AG08395 (cell line): ENCODE measurements at places on chromosomes 4 and X.

GRCh38 chr4:111221371-111221770, 598.5 kb upstream of the PITX2 start:
- DNase-seq, result no peak

DNA sequence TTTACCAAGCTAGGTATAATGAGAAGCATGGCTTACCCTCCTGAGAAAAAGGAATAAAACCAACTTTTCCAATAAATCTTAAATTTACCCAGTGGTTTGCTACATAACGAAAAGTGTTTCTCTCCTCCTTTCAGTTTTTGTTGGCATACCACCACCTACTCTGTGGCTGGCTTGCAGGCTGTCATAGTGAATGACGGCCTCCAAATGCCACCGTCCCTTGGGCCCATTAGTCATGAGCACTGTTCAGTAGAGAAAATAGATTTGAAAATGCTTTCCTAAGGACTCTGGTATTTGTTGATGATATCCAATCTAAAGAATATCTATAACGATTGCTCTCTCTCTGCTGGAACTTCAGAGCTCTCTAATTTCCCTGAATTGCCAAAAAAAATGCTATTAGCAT, 488.3 kb downstream of the MAGEE1 start:
- DNase-seq, result no peak

DNA sequence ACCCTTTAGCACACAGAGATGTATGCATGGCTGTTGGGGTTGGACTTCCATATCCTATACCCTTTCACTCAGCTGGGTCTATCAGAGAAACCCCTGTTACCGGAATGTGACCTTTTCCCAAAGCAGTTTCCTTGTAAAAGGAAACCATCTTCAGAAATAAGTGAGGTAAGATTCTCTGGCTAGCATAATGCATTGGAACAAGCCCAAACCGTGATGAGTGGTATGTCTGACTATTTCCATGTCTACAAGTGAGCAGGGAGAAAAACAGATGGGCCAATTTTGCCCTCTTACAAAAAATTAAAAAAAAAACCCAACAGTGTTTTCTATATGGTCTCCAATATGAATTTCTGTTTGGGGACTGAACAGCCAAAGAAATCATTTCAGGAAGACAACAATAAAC, 283.9 kb downstream of the SMARCA1 start:
- DNase-seq, result peak; percentile 31

- no peak for DNase-seq
These were observed 17.6 kb upstream of the LCORL start for GRCh38 chr4:18039113-18039512.

DNA sequence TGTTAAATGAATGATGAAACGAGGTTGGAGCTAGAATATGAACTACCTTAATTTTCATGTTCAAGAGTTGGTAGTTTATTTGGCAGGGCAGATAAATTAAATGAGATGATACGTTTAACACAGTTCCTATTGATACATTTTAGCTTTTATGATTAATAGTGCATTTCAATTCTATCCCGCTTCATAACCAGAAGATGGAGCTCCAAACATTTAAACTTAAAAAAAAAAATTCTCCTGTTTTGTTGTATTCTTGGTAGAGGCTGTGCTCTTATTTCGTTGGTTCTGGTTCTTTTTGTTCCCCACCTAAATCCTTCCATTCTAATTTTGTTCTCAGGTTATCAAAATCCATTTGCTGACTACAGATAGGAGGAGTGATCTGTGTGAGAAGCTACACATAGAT, 71.8 kb upstream of the PTPN13 start:
- DNase-seq, result peak; percentile 6

GRCh38 chr4:145130788-145131399, 32.8 kb downstream of the ABCE1 start:
- peak; percentile 86 for DNase-seq

DNA sequence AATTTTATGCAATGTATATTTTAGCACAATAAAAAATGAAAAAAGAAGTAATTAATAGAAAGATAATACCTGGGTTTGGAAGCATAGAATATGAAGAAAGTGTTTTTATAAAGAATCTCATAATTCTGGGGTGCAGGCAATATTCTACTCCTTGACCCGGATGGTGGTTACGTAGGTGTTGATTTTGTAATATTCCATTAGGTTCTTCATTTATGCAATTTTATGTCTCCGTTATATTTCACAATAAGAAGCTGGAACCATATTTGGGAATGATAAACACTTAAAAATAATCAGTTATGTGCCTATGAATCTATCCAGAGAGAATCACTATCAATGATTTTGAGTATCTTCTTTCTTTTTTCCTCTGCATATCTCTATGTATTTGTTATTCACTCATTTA, 38.5 kb downstream of the CHRNA9 start:
- DNase-seq, result no peak

- no peak for DNase-seq
These were observed 9.2 kb upstream of the BMP3 start for GRCh38 chr4:81021142-81021944.

- DNase-seq, result no peak
These were observed 66.3 kb upstream of the C1QTNF7 start for GRCh38 chr4:15361529-15361928.

- no peak for DNase-seq
These were observed 524 bp upstream of the EXOSC9 start for GRCh38 chr4:121800638-121800960.

DNA sequence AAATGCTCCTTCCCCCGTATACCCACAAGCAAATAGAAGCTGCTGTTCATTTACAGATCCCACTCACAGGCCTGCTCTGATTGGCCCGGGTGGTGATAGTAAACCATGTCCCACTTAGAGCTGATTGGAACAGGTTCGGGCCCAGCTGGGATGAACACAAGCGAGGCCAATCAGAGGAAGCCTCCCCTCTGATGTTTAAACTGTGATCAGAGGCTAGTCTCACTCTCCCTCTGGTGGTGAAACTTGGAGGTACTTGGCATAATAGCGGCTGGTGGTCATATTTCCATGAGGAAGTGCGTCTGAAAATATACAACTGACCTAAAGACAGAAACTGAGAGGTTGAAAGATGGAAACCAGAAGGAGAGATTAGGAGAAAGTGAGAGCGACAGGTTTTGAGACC, 51.5 kb upstream of the TRPC3 start:
- DNase-seq, result peak; percentile 43

- no peak for DNase-seq
These were observed 130.6 kb downstream of the SLC7A11 start for GRCh38 chr4:138111462-138112000.

DNA sequence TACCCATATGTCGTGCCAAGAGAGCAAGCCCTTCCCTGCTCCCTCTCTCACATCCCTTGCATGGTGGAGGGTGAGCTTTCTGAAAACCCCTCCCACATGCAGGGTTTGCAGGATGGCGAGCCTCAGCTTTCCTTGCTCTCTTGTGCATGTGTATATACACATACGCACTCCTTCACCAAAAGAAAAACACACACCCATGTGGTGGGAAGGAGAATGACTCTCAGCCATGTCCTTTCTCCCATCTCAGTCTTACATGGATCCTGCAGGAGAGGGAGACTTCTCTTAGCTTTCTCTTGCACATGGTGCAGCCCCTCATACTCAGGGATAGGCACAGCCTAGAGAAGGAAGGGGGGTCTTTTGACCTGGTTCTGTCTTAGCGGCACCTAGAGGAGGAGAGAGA, 81.1 kb downstream of the CLCN5 start:
- DNase-seq, result no peak

- no peak for DNase-seq
These were observed 15.2 kb downstream of the EFNB1 start for GRCh38 chrX:68843992-68844391.

- DNase-seq, result no peak
These were observed 227.7 kb downstream of the C4orf33 start for GRCh38 chr4:129323658-129324057.

DNA sequence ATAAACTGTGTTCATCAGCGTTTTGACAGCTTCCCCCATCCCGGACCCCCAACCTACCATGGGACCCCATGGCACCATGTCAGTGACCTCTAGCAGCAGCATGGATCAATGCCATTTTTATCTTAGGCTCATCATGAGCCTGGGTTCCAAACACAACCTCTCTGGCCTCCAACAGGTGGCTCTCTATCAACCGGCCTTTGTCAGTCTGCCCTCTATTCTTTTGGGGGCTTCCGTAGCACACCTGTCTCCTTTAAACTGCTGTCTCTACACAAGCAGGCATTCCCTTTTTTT, 721 bp upstream of the TMEM150C start:
- no peak for DNase-seq

GRCh38 chrX:48715876-48716502, 19.5 kb downstream of the SUV39H1 start:
- DNase-seq, result no peak

DNA sequence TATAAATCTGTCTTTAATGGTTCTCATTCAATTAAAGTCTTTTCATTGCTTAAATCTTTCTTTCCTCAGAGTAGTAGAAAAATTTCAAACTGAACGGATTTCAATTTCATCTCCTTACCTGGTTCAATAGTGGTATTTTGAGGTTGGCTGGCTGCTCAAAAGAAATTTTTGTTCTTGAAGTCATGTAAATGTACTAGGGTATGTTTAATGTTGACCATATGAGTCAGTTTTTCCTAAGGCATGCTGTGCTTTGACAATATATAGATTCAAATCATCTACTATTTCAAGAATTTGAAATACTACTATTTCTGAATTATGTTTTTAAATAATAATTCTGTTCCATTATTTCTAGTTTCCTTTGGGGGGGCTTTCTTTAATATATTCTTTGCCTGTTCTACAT, 105.5 kb downstream of the PACRGL start:
- DNase-seq, result no peak

DNA sequence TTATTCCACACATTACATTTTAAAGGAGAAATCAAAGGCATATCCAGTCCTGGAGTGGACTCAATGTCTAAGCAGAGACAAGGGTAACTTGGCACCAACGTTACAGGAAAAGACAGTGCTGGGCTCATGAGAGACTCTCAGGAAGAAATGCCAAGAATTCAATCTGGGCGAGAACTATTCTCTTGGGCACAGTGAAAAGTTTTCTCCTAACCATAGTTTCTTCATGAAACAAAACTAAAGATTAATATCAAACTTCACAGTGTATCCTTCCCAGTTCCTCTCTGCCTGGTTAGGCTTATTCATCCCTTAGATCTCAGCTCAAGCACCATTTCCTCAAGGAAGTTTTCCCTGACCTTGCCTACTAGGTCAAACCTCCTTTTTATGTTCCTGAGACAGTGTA, 109.4 kb upstream of the TLL1 start:
- DNase-seq, result no peak

DNA sequence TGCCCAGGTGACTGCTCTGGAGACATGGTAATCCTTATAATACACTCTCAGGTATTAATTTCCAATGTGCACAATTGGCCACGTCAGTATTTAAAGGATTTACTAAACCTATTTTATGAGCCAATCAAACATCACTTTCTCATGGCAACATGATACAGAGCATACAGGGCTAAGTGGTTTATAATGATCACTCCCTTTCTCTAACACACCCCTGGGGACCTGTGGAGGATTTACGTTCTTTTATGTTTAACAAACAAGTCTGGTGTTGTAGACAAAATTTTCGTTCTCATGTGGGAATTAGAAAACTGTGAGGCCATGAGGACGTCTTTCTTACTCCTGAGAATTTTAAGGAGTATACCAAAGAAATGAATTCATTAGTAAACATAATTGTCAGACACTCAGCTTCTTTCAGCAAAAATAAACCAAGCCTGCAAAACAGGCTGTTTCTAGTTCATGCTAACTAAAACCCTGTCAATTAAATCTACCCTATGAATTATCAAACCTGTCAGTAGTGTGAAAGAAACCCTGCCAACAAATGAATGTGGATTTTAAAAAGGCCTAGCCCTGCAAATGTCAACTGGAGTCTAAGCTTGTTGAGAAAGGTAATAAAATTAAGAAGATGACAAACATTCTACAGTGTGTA, 155.8 kb downstream of the PDGFC start:
- DNase-seq, result no peak

GRCh38 chrX:71910986-71911730, 513 bp downstream of the NHSL2 start:
- DNase-seq, result no peak

GRCh38 chr4:124555959-124556358, 156.6 kb downstream of the ANKRD50 start:
- no peak for DNase-seq

DNA sequence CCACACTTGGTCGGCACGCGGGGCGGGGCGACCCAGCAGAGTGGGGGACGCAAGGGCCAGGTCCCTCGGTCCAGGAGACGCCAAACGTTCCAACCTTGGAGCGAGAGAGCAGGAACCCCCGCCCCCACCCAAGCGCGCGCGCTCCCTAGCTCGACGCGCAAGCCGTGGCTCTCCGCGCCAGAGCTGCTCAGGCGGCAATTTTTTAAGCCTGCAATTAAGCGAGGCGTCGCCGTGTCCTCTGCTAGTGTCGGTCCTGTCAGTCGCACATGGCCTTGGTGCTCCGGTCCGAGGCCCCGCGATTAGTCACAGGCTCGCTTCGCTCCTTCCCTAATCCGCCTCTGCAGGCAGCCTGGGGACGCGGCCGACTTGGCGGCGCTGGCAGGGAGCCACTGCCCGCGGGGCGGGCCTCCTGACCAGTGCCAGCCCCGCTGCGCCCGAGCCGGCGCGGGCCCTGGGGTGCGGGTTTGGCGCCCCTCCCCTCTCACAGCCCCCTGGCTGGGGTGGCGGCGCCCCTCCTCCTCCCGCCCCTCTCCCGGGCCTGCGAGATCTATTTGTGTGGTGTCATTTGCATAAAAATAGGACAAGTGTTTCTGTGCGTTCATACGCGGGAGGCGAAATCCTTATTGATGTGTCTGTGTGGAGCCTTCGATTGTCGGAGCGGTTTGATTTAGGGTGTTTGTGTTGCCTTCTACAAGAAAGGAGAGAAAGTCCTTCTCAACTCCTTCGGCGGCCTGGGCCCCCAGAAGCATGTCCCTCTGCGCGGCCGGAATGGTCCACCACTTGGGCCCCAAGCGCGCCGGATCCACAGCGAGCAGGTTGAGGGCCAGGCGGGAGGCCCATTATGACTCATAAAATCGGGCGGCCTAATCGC, 9.8 kb upstream of the BCOR start:
- DNase-seq, result no peak

DNA sequence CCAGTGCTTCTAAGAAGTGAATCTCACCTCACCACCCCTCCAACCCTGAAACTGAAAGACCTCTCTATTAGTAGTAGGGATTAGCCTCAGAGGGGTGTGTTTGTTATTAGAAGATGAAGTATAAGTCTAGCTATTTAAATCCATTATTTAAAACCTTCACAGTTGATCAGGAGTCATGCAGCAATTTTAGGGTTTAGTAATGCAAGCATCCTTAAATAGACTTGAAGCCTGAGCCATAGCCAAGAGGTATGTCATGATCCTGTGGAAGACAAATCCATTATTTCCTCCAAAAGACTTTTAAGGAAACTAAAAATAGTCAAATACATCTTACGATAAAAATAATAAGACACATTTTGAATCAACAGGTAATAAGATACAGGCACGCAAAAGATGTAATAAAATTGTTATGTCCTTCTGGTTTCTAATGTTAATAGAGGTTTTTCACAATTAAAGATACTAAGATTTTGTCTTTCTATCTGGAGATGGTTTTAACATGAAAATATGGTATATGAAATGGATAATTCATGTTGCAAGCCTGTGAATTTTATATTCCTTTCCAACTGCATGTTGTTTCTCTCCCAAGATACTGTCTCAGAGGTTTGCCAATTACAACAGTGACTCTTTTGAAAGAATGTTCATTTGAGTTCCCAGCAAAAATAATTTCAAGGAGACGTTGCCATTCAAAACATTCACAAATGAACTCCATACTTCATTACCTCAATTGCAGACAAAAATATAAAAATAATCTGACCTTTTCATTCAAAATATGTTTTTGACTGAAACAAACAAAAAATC, 68.0 kb downstream of the LUZP4 start:
- DNase-seq, result no peak

GRCh38 chr4:124065936-124066335, 646.6 kb downstream of the ANKRD50 start:
- DNase-seq, result no peak
